Stomach (tissue), 19 donors: ENCODE measurements at places on chromosomes 13 and 19. TPM values are rescaled to one million over a fixed set of nuclear protein-coding genes. Genes with fewer than 3 reads are reported as not detected.
A peak's percentile ranks its signal among the peaks of the same experiment; 100 is the strongest.

GRCh38 chr13:66139701-66140100 lies 1090.4 kb downstream of the PCDH9 start:
- DNase-seq, result no peak

FGF21 gene
- not detected for total RNA-seq

DNA sequence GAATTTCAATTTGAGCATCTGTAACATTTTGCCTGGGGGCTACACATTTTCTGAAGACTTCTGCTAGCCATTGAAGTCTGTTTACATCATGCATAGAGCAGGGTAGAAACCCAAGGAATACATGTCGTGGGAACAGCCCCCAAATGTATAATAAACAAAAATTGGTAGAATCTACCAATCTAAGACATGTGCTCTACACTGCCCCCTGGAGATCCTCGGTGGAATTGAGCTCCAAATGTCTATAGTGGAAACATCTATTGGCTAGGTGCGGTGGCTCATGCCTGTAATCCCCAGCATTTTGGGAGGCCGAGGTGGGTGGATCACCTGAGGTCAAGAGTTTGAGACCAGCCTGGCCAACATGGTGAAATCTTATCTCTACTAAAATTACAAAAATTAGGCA lies 57.3 kb downstream of the MBD3L2B start:
- no peak for DNase-seq

- no peak for DNase-seq
Observed at GRCh38 chr13:97278435-97279411, 56.6 kb downstream of the MBNL2 start.

GRCh38 chr13:44651209-44651608 lies 75.1 kb upstream of the TSC22D1 start:
- DNase-seq, result no peak

- DNase-seq, result no peak
Observed at GRCh38 chr13:111503376-111503775, 182.9 kb downstream of the TEX29 start.

- DNase-seq, result no peak
Observed at GRCh38 chr19:17358395-17358794, 18.7 kb downstream of the PLVAP start.

DNA sequence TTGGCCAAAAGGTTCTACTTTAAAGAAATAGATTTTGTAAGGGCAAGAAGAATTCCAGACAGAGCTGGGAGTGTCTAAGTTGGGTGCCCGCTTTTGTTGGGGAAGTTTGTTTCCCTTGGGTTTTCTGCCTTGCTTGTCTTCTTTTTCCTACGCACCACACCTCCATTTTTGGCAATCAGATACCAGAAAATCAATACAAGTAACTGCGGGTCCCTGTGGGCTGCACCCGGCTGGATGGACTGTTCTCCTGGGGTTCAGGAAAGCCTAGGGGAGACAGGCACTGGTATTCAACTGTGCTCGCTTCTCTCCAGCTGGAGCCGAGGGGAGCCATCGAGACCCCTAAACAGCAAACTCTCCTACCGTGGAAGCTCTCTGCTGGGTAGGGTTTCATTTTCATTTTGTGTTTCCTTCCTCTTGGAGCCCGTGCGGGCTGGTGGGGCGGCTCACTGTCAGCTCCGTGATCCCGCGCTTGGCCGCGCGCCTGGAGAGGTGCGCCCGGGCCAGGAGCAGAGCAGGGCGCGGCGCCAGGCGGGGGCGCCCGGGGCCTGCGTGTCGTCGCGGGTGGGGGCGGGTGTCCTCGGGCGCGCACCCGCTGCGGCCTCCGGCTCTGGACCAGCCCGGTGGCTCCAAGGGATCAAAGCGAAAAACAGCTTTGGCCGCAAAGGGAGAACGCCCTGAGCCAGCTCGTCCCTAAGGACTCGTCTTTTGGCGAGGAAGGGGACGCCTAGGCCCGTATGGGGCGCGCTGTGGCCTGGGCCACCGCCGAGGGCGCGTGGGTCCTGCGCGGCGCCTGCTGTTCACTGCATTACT lies 347.2 kb downstream of the ZNF536 start:
- peak; percentile 88 for DNase-seq

- no peak for DNase-seq
Observed at GRCh38 chr13:100356426-100356825, 232.2 kb downstream of the GGACT start.

CPB2 gene
- not detected for total RNA-seq

GRCh38 chr19:51735759-51736449 lies 12.1 kb upstream of the HAS1 start:
- DNase-seq, result peak; percentile 22

ALKBH7 gene
- 138 TPM for total RNA-seq

DNA sequence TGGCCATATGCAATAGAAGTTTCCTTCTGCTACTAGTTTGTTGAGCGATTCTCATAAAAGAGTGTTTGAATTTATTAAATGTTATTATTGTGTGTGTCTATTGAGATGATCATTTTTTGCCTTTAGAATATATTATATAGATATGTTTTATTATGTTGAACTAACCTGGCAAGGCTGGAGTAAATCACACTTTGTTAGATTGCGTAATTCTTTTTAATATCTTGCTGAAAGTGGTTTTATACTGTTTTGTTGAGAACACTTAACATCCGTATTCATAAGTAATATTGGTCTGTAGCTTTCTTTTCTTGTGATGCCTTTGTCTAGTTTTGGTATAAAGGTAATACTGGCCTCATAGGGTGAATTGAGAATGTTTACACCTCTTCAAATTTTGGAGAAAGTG lies 574.3 kb upstream of the PCDH20 start:
- no peak for DNase-seq

DNA sequence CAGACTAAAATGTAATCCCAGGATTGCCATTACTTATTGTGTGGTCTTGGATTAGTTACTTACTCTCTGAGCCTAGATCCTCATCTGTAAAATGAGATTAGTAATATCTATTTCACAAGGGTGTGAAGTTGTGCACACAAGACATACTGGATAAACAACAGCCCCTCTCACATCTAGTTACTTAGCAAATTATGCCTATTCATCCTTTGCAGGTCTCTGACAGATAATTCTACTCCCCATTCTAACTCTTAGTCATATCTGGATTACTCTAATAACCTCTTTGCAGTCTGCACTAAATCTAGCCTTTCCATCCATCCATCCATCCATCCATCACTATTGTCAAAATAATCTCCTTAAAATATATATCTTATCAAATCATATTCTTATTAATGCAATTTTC lies 12.4 kb downstream of the MTRF1 start:
- no peak for DNase-seq

IFI30 gene
- 199 TPM for total RNA-seq

GRCh38 chr19:46726551-46726950 lies 9.6 kb upstream of the PRKD2 start:
- no peak for DNase-seq

FAM124A gene
- 21.0 TPM for total RNA-seq

DNA sequence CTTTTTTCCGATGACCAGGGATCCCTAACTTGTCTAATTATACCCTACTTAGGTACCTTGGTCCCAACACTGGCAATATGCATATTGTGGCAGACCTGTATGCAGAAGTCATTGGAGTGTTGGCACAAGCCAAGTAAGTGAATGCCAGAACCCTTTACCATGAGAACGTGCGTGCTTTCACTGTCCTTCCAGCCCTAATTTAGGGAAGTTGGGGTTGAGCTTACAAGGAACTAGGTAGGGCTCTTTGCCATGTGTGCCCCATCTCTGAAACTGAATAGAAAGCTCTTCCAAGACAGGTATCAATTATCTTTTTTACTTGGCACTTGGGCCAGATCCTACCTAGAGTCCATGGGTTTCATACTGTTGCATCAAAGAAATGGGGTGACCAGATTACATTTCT lies 93.2 kb downstream of the FRY start:
- no peak for DNase-seq

GRCh38 chr19:15456871-15457700 lies 7.3 kb downstream of the RASAL3 start:
- DNase-seq, result no peak

GRCh38 chr13:20686863-20687579 lies 16.5 kb upstream of the IL17D start:
- DNase-seq, result no peak

DNA sequence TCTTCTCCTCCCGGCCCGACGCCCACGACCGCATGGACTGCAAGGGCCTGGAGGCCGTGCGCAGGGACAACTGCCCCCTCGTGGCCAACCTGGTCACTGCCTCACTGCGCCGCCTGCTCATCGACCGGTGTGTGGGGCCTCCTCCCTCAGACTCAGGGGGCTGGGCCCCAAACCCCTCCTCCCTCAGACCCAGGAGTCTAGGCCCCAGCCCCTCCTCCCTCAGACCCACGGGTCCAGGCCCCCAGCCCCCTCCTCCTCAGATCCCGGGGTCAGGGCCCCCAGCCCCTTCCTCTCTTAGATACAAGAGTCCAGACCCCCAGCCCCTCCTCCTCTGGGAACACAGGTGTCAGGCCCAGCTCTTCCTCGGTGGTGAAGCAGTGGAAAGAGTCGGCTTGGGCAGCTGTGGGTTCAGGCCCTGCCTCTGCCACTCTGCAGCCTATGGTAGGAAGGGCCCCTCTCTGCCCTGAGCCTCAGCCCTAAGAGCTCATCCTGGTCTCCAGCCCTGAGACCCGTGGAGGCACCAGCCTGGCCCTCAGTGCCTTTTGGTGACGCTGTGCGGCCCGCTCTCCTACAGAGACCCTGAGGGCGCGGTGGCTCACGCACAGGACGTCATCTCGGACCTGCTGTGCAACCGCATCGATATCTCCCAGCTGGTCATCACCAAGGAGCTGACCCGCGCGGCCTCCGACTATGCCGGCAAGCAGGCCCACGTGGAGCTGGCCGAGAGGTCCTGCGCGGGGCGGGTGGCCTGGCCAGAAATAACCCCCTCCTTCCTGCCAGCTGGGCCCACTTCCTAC lies 3.7 kb upstream of the SPIB start:
- DNase-seq, result peak; percentile 91

- DNase-seq, result no peak
Observed at GRCh38 chr19:40907968-40908735, 26.1 kb upstream of the CYP2A7 start.

OR10H1 gene
- not detected for total RNA-seq

- DNase-seq, result peak; percentile 27
Observed at GRCh38 chr13:48000559-48001113, 437 bp downstream of the SUCLA2 start.

DNA sequence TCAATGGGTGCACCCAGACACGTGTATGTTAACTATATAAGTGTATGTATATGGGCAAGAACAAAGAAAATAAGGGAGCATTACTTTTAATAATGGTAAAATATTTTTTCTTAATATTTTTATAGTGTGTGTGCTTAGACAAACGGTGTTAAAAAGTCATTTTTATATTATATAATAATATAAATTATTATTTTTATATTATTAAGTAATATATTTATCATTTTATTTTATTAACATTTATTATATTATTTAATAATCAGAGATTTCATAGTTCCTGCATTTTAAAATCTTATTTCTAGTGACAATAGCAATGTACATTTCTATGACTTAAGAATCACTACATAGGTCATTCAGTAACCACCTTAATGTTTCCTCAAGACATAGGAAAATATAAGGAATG lies 184.4 kb downstream of the SLITRK5 start:
- DNase-seq, result no peak

DNA sequence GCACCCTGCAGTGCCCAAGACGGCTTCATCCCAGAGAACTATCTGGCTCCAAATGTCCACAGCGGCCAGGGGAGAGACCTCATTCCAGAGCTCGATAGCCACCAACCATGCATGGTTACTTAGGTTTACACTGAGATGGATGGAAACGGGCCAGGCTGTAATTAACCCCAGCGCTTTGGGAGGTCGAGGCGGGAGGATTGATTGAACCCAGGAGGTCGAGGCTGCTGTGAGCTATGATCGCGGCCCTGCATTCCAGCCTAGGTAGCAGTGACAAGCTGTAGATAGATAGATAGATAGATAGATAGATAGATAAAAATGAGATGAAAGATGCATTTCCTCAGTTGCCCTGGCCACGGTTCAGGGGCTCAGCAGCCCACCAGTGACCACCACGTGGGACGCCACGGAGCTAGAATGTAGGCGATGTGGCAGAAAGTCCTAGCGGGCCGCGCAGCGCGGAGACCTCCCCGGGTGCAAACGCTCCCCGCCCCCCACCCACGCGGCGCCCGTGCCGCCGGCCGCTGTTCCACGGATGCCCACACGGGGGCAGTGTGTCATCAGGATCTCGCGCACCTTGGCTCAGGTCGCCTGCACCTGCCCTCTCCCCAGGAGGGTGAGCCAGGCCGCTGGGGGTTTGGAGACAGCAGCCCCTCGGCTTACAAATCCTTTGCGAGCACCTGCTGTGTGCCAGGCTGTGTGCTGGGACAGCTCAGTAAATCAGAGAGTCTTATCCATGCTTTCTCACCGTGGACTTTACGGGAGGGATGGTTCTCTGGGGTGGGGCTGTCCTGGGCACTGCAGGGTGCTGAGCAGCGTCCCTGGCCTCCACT lies 13.5 kb upstream of the TLE5 start:
- DNase-seq, result peak; percentile 74

GRCh38 chr13:30256713-30257467 lies 50.5 kb downstream of the KATNAL1 start:
- peak; percentile 13 for DNase-seq

HIF3A gene
- 235 TPM for total RNA-seq

S1PR5 gene
- total RNA-seq, result not detected

METTL21C gene
- not detected for total RNA-seq

- peak; percentile 14 for DNase-seq
Observed at GRCh38 chr13:50682966-50683365, 160.5 kb downstream of the DLEU7 start.

DNA sequence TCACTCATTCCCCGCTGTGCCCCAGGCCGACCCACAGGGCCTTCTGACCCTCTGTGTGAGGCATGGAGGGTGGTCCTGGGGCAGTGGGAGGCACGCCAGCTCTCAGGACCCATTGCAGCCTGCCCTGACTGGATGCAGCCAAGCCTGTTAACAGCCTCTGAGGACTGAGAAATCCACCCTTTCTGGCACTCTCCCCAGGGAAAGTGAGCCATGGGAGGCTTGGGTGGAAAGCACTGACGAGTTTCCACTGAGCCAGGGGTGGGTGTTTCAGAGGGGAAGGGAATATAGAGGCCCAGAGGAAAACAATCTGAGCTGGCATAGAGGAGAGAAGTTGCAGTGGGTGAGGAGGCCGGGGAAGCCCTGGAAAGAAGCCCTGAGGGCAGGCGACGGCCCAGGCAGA lies 30.6 kb upstream of the SLC7A10 start:
- no peak for DNase-seq

KLF5 gene
- 35.7 TPM for total RNA-seq

DNA sequence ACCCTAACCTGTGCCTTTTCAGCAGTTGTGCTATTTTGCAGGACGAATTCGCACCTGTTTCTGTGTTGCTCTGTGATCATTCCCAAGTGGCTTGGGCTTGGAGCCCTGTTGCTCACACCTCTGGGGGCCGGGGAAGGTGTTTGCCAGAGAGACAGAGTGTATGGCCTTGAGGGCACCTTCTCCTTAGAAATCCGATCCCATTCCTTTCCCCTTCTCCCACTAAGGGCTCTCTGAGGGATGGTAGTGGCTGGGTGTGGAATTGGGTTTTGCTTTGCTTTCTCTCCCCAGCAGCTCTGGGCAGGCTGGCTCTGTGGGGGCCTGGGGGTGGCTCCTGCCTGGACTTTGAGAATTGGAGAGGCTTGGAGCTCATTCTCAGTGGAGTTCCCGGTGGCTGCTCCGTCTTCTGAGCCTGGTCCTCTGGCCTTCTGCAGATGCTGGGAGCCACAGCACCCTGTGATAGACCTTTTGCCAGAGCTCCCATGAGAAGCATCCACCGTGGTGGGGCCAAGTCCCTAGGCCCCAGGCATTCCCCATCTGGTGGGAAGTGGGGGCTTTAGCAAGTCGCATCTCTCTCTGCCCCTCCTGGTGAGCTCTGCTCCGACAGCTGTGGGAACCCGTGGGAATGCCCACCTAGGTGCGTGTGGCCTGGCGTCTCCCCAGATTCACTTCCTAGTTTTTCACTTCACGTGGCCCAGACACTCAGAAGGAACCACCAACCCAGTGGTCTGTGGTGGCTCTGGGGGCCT lies 26.1 kb downstream of the ATP11A start:
- DNase-seq, result no peak

GRCh38 chr13:108526286-108526685 lies 103.1 kb upstream of the MYO16 start:
- no peak for DNase-seq
